GM13977 (cell line): ENCODE measurements at places on chromosomes 5 and 9.

GRCh38 chr9:70427161-70427945, 12.9 kb upstream of the KLF9 start:
- DNase-seq = no peak

- no peak for DNase-seq
Measured at GRCh38 chr9:116162241-116162781, 8.7 kb downstream of the PAPPA start.

DNA sequence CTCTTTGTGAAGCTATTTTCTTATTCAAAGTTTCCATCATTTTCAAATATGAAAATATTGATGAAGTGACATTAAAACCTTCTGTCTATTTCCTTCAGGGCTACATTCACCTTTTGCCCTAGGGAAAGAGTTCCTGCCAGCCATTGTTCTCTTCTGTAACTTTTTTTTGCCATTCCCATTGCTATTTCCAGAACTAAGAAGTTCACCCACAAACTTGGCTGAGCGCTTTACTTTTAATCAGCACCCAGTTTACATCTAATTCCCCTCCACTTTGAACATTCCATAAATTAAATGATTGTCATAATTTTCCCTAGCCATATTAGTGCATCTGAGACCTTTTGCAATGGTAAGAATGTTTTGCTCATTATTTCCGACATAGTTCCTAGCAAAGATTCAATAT, 4.4 kb downstream of the IL33 start:
- DNase-seq = no peak

GRCh38 chr5:179357031-179357430, 11.8 kb upstream of the ADAMTS2 start:
- DNase-seq = no peak

DNA sequence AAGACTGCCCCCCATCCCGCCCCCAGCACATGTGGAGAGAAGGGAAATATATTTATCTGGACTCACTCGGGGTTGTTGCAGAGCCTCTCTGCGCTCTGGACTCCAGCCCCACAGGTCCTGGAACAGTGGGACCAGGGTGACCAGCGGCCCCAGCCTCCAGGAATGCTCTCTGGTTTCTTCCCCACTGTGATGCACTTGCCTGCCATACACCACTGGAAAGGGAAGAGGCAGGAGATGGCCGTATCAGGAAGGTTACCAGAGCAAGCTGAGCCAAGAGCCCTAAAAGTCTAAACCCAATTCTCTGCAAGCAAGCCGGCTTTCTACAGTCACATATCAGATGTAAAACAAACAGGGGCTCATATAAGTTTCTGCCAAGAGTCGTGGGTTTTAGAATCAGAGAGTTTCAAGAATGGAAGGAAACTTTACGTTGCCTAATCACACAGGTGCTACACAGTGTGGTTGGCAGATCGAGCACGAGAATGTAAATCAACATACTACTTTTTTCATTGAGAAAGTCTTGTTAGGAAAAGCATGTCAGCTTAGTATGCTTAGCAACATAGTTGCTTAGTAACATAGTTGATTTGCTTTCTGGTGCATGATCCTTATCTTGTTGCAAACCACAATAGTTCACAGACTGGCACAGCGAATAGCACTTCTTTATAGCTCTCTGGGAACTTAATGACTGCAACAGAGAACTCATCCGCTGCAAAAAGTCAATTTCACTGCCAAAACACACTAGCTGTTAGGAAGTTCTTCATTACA, 201.2 kb downstream of the TARS1 start:
- peak; percentile 14 for DNase-seq

GRCh38 chr9:5453004-5453403, 2.7 kb downstream of the CD274 start:
- no peak for DNase-seq
